Pancreas (tissue), 10 donors: ENCODE measurements at places on chromosomes 3 and 15.

DNA sequence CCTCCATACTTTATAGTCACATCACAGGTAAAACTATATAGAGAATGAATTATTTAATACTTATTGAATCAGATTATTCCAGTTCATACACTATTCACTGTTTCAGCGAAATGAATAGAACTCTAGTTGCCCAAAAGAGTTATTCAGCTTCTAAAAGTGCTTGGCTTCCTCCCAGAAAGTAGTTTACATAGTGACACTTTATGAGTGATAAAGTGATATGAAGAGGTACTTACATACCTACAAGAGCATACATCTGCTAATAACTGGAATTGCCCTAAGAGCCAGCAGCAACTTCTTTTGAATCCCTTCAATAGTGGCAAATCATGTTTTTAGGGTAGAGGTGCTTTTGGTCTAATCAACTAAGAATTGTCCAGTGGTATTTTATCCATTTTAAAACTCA lies 635.1 kb upstream of the AGTR1 start:
- no peak for DNase-seq
- no peaks in the 10 kb centered on the region for H3K4me1 ChIP-seq
- H3K27ac ChIP-seq, result no peak overlapping the region
- H3K4me3 ChIP-seq, result no peak overlapping the region
- H3K27me3 ChIP-seq, result no peaks in the 10 kb centered on the region

GRCh38 chr15:66496951-66497501 lies 536 bp downstream of the SNAPC5 start:
- H3K27me3 ChIP-seq, result no peaks in the 10 kb centered on the region
- H3K4me3 ChIP-seq, result peak overlapping the region; percentile 91
- peak overlapping the region; percentile 68 for H3K27ac ChIP-seq
- peaks cover 46% of the 10 kb centered on the region for H3K36me3 ChIP-seq
- DNase-seq, result no peak

DNA sequence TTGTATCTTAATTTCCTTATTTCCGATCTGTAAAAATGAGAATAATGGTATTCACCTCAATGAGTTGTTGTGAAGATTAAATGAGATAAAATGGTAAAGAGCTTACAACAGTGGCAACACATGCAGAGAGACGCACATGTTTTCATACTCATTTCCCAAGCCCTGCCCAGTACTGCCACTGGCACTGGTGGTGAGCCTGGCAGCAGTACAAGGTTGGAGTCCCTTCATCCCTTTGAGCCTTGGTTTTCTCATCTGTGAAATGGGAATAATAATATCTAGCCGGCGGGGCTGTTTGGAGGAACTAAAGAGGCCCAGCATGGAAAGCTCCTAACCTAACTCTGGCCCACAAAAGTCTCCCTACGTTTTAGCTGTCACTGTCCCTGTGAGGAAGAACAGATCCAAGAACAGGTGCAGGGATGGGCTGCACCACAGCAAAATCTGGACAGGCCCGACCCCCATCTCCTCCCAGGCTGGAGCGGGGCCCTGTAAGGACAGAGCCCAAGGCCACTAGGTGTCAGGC lies 866 bp upstream of the CD276 start:
- H3K36me3 ChIP-seq, result no peaks in the 10 kb centered on the region
- no peak overlapping the region for H3K27ac ChIP-seq
- no peaks in the 10 kb centered on the region for H3K4me1 ChIP-seq

GRCh38 chr3:124791639-124792151 lies 61.4 kb downstream of the UMPS start:
- no peak overlapping the region for H3K27ac ChIP-seq
- H3K4me3 ChIP-seq, result no peak overlapping the region
- DNase-seq, result no peak
- H3K36me3 ChIP-seq, result no peaks in the 10 kb centered on the region
- no peaks in the 10 kb centered on the region for H3K4me1 ChIP-seq

DNA sequence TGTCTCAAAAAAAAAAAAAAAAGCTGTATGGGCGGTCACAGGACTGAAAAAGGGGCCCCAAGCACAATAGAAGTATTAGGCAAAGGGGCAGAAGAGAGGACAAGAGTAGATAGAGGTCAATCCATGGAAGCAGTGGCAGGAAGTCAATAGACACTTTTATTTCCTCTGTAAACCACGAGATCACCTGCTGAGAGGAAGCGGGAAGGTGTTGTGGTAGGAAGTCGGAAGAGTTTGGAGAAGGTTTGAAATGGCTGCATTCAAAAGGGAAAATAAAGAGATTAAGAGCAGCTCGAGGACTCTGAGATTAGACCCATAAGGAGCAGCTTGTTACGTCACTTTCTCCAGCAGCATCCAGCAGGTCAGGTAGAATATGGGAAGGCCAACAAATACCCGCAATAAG lies 14.2 kb upstream of the ZNF148 start:
- no peaks in the 10 kb centered on the region for H3K27me3 ChIP-seq
- DNase-seq, result no peak
- H3K27ac ChIP-seq, result no peak overlapping the region
- no peak overlapping the region for H3K4me3 ChIP-seq
- no peaks in the 10 kb centered on the region for H3K36me3 ChIP-seq
